ENCODE measurements at places on chromosomes 3 and 15. TPM values are rescaled to one million over a fixed set of nuclear protein-coding genes. Genes with fewer than 3 reads are reported as not detected.

Gene GPR15
- not detected for total RNA-seq

Gene POC1A
- total RNA-seq = 7.1 TPM

Gene ECE2
- not detected for total RNA-seq

Gene MYO5C
- 21.8 TPM for total RNA-seq

Gene SACM1L
- total RNA-seq = 69.8 TPM

Gene CELF6
- 2.4 TPM for total RNA-seq

Gene LXN
- 21.3 TPM for total RNA-seq

Data from metanephros (tissue), 2 donors.